CD4-positive, alpha-beta memory T cell (primary cell): ENCODE measurements at places on chromosomes 7 and 10. TPM values are rescaled to one million over a fixed set of nuclear protein-coding genes. Genes with fewer than 3 reads are reported as not detected.

DNA sequence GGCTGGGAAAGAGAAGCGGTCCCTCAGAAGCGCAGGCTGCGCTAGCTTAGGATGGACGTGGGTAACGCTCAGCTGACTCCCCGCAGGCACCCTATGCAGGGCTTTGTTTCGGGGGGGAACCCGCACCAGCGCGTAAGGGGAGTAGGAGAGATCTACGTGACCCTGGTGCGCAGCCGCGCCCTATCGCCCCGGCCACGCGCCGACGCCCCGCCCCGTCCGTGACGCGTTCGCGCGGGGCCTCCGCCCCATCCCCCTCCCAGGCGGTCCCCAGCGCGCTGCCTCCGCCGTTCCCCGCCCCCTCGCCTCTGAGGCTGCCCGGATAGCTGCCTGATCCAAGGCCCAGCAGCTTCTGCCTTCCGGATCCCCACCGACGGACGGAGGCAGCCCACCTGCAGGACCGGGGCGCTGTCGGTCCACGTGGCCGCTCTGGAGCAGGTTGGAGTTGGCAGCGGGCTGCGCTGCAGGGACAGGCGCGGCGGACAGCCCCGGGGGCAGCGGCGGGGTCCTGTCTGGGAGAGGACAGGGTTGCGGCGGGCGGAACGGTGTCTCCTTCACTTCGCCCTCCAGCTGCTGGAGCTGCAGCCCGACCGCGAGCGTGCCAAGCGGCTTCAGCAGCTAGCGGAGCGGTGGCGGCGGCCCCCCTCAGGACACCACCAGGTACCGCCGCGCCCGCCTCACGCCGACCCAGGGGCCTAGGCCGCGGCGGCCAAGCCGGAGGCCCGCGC is at the start of gene VDAC2:
Gene VDAC2, plus strand, starts transcription at position 515 of the 725 bp plus-strand sequence. CDS start 363 bp downstream, outside the sequence.
- DNase-seq, result peak; percentile 97

- no peak for DNase-seq
These were observed 5.9 kb downstream of the NACAD start for GRCh38 chr7:45082831-45083331.

DNA sequence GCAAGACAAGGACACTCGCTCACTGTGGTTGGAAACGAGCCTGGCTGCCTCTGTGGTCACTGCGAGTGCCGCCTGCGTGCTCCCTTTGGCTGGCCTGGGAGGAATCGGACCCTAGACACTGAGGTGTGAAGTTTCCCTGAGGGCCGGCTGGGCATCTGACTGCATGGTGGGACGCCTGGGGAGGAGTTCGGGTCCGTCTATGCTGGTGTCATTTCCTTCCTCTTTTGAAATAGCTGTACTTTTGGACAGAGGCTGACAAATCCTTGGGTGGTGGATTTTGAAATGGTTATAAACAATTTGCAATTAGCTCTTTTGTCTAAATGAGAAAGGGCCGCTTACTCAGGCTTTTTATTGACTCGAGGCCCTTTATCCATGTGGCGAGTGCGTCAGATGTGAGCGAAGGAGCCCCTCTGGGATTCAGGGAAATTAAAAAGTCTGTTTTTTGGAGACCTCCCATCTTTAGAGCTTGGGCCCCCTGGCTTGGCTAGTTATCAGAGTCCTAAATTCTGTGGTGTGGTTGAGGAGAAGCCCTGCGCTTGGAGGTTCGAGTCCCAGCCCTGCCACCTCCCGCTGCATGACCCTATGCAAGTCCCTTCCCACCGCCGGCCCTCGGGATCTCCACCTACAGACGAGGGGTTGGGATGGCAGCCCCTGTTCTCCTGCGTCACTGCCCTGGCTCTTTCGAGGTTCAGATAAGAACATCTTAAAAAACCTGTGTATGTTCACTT is 147.1 kb downstream of the RGS10 start:
- DNase-seq, result no peak

GRCh38 chr7:47887016-47887640 is 61.1 kb downstream of the PKD1L1 start:
- no peak for DNase-seq

Gene ZP3
- 2.8 TPM for total RNA-seq
